ENCODE measurements at places on chromosomes 1 and 21.

DNA sequence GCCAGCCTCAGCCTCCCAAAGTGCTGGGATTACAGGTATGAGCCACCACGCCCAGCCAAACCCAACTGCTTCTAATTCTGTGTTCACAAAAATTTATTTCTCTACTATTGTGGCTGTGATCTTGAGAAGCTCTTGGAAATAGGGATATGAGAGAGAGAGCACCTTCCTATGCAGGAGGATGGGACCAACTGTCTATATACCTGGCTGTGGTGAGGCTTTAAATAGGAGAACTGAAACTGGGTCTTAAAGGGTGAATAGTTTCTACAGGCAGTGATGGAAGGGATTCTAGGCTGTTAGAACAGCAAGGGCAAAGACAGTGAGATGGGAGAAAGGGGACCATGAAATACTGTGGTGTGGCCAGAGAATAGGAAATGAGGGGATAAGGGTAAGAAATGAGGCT is 8.3 kb upstream of the PTCH2 start:
- no peak for DNase-seq

DNA sequence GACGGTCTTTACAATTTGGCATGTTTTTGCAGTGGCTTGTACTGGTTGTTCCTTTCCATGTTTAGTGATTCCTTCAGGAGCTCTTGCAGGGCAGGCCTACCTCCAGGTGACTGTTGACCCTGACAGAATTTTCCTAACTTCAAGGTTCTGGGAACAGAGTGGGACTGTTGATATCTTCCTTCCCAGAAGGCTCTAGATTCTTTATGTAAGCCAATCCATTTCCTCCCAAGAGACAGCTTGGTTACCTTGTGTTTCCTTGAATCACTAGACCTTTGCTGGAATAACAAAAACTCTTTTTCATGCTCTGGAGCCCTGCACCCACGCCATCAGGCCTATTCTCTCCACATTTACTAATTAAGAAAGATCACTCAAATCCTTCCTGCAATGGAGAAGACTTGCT is 67.0 kb downstream of the C21orf91 start:
- no peak for DNase-seq

DNA sequence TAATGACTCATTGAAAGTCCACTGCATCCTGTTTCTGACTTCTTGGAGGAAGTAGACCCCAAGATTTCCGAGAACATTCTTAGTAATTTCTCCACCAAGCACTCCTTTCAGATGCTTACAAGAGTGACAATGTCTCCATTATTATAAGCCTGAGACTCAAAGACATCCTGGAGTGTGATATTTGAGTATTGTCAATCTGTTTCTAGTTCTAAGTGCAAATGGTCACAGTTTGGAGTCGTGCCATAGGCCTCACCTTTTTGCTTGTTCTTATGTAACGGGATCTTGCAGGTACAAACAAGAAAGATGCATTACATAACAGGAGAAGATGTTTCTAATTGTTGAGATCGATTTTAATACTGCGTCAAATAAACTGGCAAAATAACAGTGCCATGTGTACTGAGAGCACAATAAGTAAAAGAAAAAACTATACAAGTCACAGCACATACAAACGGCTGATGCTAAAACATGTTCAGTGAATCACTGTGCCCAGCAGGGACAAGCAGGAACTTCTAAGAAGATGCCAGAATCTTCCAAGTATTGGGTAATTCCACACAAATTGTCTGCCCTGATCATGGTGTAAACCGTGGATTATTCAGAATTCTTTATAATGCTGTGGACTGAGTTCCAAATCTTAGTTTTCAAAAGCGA is 54.1 kb downstream of the CD2 start:
- DNase-seq = no peak

GRCh38 chr1:119808491-119808890 is 2.8 kb downstream of the REG4 start:
- DNase-seq = no peak

GRCh38 chr1:225114354-225114990 is 185.0 kb downstream of the DNAH14 start:
- no peak for DNase-seq

DNA sequence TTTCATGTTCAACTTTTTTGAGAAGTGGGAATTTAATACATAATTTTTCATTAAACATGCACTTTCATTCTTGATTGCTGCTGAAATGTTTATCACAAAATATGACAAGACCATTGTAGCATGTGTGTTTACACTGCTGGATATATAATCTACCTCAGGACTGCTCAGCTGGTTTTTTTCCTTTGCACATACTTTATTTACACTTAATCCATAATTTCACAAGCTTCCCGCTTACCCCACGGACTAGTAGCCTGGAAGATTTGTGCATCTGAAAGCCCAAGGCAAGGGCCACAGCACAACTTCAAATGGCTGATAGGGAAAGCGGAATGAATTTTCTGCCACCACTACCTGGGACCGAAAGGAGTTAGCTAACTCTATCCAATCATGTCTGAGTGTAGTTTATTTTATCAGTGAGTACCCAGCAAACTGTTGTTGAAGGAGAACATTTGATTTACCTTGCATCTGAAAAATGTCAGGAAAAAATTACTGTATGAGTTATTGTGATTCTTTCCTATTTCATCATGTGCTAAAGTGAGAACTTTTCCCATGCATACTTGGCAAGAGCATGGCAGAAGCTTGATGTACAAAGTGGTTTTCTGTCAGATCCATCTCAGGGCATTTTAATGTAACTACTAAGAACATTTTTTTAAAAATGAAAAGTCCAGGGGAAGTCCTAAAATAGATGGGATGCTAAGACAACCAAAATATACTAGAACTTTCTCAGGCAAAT is 558.2 kb upstream of the USP24 start:
- no peak for DNase-seq

GRCh38 chr21:27740084-27740483 is 773.2 kb upstream of the ADAMTS5 start:
- no peak for DNase-seq

DNA sequence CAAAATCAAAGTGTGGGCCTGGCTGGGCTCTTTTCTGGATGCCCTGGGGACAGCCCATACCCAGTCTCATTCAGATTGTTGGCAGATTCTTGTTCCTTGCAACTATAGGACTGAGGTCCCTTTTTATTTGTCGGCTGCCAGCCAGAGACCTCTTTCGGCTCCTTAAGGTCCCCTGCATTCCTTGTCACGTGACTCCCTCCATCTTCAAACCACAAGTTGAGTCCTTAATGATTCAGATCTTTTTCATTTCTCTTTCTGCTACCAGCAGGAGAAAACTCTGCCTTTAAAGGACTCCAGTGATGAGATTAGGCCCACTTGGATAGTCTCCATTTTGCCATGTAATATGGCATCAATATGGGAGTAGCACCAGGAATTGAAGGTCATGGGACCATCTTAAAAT is 48.6 kb downstream of the PATJ start:
- DNase-seq = no peak

DNA sequence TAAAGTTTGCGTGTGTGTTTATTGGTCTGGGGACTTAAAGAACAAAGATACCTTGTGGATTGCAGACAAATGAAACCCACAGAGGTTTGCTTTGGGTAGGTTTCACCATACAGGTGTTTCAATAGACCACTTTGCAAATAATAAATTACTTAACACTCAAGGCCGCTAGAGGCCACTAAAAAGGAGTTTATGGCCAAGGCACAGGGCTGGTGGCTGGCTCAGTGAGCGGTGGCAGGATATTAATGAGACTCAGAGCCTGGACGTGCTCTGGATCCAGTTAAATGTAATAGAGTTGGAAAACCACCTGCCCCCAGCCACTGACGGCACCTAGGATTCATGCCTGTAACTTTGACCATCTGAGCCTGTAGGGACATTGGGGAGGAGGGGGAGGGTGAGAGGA is 44.5 kb downstream of the LRRC38 start:
- no peak for DNase-seq

GRCh38 chr21:38820471-38821239 is 14.9 kb downstream of the ETS2 start:
- DNase-seq = no peak

GRCh38 chr1:108053270-108054013 is 88.5 kb upstream of the VAV3 start:
- peak; percentile 81 for DNase-seq

- DNase-seq = no peak
These were observed 35.0 kb upstream of the THEM4 start for GRCh38 chr1:151944126-151944856.

GRCh38 chr1:62346886-62347285 is 27.7 kb upstream of the KANK4 start:
- no peak for DNase-seq

DNA sequence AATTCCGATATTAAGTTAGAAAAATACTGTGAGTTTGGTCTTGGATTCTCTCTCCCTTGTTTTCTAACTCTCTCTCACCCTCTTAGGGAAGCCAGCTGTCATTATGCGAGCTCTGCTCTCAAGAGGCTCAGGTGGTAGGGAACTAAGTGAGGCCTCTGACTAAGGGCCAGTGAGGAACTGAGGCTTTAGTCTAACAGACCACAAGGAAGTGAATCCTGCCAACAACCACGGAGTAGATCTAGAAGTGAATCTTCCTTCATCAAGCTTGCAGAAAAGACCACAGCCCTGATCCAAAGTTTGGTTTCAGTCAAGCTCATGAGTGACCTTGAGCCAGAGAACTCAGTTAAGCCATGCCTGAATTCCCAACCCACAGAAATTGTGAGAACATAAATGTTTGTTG is 180.1 kb upstream of the PRMT6 start:
- DNase-seq = no peak

DNA sequence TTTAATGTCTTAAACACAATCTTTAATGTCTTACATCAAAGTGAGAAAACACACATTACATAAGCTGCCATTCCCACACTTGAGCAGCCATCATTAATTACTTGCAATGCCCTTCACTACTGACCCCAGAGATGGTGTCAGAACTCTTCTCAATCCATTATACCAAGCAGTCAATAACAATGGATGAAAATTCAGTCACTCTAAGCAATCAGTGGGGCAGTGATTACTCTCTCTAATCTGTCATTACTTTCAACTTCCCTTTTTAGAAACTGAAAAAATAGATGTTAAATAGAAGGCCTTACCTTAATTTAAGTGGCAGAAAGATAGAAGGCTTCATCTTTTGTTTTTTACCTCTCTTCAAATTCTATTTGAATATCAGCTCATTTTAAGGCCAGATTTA is 9.7 kb upstream of the FRRS1 start:
- DNase-seq = no peak

DNA sequence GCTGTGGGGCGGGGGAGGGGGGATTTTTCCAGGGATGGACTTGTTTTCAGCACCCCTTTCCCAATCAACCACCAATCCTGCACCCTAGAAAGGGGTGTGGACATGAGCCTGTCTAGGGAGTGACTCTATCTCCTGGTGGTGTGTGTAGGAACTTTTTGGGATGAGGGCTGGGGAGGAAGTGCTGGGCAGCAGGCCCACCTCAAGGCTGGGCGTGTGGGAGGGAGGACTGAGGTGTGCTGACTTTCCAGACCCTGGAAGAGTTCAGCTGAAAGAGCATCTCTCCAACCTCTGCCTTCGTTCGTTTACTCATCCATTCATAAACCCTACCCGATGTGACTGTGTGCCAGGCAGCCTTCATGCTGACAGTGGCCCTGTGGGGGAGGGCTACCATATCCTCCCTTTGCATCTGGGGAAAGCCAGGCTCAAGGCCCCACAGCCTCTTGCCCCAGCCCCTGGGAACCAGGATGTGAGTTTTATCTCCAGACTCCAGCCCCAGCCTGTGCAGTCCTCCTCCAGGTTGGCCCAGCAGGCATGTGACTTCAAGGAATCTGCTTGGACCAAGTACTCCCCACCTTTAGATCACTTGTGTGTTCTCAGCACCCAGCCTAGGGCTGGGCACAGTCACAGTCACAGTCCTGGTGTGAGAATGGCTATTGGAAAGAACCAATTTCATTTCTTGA is 6.7 kb downstream of the KNCN start:
- no peak for DNase-seq

DNA sequence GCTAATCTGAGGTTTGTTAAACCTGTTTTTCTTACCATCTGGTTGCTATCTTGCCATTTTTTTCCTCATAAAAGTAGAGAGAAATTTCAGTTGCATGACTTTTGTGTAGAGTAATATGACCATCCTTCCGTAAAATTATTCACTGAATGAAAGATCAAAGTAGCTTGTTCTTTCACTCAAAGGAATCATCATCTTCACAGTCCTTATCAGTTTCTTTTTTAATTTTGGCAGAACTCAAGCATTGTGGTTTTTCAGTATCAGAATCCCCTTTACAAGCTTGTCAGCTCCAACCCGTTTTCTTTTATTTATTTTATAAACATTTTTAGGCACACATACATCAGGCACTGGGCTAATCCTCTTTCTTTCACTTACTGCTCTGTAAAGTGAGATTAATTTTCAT is 91.7 kb downstream of the UBE2U start:
- no peak for DNase-seq

DNA sequence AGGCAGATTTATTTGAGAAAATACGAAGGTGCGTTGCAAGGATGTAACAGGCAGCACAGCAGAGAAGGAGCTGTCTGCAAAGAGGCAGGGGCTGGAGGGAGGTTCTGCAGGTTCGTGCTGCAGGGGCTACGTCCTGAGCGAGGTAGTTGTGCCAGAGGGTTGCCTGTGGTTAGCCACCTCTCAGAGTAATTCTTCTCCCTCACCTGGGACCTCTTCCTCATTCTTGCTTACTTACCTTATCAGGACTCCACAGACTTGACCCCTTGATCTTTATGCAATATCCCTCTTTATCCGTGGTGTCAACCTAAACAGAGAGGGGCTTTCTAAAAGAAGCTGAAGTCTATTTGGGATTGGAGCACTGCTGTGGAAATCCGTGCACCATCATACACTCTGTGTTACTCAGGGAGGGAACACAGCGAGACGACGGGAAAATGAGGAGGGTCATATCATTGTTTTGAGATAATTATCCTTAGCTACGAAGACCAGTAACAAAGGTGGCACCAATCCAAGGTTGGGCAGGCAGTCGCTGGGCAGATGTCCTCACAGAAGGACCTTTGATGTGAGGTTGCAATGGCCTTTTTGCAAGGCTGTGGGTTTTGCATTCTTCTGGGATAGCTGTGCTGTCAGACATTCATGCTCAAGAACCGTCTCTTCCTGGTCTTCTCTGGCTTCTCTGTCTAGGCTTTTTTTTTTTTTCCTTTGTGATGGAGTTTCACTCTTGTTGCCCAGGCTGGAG is 82.8 kb downstream of the WDR4 start:
- DNase-seq = no peak

GRCh38 chr21:27321791-27322190 is 354.9 kb upstream of the ADAMTS5 start:
- DNase-seq = no peak
